IPS-NIHi11 (cell line): ENCODE measurements at places on chromosomes 12 and 14.

GRCh38 chr12:123106640-123107359 is 44.1 kb downstream of the PITPNM2 start:
- DNase-seq, result no peak

DNA sequence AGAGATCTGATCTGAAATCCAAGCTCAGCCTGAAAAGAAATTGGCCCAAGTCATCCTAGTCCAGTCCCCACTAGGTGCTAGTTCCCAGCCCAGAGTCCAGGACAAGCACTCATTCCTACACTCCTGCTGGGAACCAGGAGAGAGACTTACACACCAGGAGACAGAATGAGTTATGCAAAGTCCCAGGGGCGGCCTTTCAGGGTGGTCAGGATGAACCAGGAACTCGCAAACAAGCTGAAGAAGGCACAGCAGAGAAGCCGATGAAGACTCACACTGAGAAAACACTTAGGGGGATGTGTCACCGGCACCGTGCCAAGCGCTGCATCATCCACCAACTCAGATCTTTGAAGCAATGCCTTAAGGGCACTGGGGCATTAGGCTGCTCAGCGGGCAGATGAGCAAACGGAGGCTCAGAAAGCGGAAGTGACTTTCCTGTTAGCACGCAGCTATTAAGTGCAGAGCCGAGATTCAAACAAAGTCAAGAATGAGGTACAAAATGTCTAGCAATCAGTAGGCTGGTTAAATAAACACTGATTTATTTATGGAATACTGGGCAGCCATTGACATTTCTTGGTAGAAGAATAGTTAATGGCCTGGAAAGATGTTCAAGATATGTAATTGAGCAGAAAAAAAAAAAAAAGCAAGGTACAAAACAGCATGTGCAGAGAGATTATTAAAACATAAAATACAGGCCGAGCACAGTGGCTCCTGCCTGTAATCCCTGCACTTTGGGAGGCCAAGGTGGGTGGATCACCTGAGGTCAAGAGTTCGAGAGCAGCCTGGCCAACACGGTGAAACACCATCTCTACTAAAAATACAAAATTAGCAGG is 78.7 kb downstream of the LRRC74A start:
- DNase-seq, result no peak

- DNase-seq, result no peak
Measured at GRCh38 chr12:93855261-93855660, 178.1 kb downstream of the CRADD start.

GRCh38 chr12:46442738-46443137 is 70.2 kb upstream of the SLC38A2 start:
- no peak for DNase-seq
